ENCODE measurements at places on chromosomes 5 and 9.

- DNase-seq: no peak
Measured at GRCh38 chr5:55621229-55621628, 86.5 kb upstream of the PLPP1 start.

DNA sequence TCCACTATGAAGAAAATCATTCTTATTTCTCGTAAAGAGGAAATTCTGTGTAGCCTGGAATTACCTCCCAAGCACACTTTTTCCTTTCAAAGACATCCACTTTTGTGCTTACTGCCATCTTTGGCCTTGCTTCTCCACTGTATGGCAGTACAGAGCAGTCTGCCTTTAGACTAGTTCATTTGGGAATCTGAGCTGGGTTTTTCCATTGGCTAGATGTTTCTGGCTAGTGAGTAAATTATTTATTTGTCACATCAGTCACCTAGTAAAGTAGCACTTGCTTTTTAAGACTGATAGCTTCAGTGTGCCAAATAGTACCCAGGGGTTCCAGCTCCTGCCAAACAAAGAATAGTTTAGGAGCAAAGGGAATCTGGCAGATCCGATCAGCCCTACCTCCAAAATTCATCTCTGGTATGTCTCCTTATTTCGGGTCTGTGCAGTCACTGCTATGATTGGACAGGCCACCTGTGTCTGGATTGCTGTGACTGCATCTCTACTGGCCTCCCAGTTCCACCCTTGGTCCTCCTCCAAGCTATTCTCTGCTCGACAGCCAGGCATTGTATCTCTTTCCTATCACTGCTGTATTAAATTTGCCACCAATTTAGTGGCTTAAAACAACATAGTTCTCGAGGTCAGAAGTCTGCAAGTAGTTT, 97.6 kb downstream of the NUDT12 start:
- no peak for DNase-seq

GRCh38 chr5:17838469-17838868, 204.2 kb downstream of the TAF11L14 start:
- DNase-seq: no peak

DNA sequence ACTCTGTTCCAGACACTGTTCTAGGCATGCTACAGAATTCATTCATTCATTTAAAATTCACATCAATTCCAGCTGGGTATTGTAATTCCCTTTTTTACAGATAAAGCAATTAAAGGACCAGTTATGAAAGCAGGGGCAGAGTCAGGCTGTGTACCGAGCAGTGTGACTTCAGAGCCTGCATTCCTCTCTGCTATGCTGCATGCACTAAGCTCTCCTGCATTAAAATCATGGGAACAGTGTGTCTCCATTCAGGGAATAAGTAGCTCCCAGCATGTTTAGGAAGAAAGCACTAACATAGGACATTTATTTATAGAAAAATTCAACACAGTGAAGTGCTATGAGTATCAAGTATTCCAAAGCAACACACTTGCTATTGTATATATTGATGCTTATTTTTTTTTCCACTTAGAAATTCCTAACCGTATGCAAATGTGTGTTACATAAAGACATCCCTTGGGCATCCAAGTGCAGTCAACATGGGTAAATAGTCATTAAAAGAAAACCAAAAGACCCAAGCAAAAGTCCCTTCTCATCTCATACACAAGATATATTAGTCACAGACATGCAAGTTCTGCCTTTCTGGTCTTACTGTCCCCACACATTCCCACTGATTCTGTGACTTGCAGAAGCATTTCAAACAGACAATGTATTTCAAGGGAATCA, 173.7 kb downstream of the GABRB2 start:
- no peak for DNase-seq

- no peak for DNase-seq
Measured at GRCh38 chr5:167816864-167817263, 474.6 kb upstream of the WWC1 start.

DNA sequence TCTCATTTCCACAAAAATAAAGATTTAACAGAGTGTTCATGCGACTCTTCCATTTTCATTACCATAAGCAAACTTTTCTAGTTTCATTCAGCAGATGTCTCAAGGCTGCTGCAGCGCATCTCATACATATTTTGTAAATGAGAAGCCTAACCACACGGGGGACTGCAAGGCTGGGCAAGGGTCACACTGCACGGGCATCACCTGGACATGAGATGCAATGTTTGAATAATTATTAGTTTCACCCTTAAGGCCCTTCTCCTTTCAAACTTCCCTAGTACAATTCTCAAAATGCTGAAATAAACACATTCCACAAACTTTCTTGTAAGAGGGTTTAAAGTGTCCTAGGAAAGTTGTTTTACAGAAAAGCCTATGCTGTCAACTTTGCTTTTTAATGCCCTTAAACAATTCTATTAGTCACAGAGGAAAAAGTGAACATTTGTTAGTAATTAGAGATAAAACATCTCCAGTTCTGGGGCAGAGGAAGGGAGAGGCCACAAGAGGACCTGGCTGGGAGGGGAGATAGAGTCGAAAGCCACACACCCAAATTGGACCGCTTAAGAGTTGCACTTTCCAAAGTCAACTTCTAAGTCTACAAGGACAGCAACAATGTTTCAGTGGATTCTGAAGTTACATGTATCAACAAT, 1.3 kb downstream of the DENND1A start:
- DNase-seq: no peak

DNA sequence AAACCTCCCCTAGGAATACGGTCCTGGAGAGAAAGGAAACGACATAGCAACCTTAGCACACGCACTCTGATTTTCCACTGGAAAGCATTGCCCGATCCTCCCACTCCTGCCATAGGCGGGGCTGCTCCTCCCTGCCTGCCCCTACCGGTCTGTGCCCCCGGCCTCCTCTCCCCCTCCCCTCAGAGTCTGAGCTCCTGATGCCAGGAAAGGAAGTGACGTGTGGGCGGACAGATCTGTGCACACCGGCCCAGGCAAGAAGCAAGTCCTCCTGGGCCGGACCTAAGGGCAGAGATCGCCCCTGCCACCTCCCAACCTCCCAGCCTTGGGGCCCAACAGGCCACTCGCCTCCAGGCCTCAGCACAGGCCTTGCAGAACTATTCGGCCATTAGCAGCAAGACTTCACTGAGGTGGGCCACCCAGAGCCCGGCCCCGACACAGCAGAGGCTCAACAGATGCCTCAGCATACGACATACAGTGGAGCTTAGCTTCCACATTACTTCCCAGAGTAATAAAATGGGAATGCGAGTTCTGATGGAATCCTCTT, 7.2 kb downstream of the NINJ1 start:
- DNase-seq: no peak

- no peak for DNase-seq
Measured at GRCh38 chr9:2655411-2655901, 33.9 kb downstream of the VLDLR start.

DNA sequence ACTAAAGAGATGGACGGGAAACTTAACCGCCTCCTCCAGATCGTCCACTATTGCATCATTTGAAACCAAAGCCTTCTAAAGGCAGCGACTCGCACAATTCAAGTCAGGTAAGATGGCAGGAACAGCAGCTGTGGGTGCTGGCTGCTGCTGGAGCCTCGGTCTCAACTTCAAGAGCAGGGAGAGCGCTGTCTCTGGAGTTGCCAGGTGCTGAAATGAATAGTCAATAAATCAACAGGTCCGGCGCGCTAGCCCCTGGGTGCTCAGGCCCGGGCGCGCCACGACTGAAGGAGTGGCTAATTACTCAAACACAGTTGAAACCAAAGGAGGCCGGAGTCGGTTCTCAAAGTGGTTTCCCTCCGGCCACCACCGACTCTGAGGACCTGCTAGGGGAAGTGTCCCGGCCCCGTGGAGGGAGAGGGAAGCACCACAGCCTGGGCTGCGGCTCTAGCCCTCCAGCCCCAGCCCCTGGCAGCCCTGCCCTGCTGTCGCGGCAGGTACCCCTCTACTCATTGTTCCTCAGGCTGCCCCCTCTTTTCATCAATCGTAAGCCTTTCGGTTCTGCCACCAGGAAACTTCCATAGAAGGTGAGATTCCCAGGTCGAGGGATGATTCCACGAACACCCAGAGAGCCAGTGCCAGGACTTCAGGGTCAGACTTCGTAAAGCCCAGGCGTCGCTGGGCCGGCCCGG, 804 bp downstream of the TTC39B start:
- peak; percentile 79 for DNase-seq

DNA sequence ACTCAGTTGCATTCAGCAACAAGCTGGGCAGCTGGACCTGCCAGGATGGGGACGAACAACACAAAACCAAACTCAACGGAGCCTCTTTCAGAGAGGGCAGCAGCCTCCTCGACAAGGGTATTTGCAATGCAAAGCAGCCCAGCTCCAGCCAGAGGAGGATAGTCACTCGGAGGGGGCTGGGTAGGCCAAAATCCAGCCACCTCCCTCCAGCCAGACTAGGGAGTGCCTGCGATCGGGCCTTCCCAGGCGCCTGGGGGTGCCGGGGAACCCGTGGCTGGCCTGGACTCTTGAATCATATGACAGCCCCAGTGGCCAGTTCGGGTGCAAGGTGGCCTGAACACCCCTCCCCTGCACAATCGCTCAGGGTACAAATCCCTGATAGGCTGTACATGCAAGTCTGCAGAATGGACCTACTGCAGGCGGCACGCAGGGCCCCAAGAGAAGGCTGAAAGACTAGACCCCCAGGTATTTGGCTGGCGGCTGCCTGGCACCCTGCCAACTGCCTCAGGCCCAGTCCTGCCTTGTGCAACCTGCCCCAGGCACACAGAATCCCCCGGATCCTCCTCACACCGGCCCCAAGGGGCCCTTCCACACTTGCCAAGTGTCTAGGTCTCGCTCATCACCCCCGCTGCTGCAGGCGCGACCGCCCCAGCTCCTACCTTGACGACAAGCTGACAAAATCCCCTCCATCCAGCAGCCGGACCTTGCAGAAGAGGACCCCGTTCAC, 1.3 kb downstream of the EEIG1 start:
- peak; percentile 54 for DNase-seq

DNA sequence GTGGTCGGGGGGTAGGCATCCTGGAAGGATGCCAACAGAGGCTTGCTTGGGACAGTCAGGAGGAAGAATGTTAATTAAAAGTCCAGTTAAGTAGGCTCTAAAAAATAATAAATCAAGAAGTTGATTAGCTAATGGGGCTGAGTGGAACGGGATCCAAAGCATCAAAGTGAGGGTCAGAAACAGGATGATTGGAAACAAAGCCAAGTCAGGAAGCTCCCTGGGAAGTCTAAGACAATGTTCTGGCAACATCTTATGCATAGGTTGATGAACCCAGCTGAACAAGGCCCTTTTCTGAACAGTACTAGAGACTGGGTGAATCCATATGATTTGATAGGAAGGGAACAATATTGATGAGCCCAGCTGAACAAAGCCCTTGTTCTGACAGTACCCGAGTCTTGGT, 50.2 kb upstream of the STARD4 start:
- DNase-seq: no peak

DNA sequence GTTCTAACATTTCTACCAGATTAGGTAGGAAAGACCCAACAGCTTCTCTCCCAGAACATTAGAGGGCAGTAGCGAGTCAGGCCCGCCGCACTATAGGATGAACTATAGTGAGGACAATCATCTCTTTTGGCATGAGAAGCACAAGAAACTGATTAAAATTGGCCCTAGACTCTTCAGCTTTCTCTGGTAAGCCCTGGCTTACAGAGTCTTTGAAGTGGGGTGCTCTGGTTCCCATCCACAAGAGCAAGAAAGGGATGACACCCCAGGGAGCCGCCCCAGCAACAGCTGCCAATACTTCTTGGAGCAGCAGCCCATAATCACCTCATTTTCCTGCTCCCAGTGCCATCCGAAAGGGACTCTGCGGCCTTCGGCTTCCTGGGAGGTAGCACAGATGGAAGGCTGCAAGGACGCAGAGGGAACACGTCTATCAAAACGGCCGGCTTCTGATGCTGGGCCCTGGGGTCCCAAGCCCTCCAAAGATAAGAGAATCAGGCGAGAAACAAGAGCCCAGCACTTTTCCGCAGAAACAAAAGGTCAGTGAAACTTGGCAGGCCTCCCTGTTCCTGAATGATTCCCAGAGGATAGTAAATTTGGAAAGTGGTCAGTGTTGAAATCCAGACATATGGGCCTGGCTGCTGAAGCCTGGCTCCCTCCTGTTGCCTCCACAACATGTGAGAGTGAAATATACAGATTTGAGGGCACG, 69.3 kb downstream of the HSD17B3 start:
- DNase-seq: peak; percentile 61

DNA sequence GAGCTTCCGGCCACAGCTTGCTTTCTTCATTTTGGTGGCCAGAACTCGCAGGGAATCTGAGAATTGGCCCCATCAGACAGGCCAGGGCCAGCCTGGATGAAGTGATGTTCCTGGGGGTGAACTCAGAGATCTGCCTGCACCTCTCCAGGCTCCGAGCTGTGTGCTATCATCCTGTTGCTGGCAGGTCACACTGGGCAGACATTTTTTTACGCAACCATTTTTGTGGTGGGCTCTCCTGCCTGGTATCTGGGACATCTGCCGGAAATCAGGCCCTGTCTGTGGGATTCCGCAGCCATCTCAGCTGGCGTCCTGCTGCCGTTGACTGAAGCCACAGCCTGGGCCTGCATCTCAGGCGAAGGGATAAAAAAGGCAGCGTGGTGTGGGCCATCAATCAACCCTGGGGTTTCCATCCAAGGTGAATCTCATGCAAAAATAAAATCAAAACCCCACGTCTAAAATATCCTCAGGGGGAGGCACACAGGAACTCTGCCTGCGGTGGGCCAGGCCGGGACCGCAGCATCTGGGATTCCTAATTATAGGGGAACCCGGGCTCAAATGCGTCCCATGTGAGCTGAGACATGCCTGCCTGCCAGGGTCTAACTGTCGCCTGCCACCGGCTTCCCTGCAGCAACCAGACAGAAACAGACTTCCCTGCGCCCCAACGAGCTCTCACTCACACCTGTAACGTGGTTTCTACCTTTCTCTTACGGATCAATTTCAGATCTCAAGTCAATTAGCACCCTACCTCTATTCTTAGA, 174.3 kb downstream of the SYK start:
- no peak for DNase-seq

- no peak for DNase-seq
Measured at GRCh38 chr5:53333160-53333559, 147.3 kb upstream of the FST start.

- DNase-seq: no peak
Measured at GRCh38 chr9:133372144-133372543, 3.7 kb downstream of the SURF4 start.

- no peak for DNase-seq
Measured at GRCh38 chr5:138476918-138477317, 11.6 kb downstream of the EGR1 start.

DNA sequence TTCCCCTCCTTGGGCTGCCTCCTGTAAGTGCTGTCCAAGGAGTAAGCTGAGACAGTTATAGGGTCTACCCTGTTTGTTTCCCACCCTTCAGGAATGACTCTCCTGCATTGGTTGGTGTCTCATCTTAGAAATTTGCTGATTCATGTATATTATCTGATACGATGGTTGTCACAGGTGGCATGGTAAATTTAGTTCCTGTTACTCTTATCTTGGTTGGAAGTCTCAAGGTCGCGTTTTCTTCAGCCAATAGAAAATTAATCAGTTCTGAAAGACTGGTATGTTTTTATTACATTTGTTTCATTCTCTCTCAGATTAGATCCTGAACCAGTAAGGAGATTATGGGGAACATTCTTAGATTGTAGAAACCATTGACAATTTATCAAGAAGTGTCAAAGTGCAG, 42.7 kb downstream of the SCGB3A1 start:
- DNase-seq: no peak

All from mucosa of gallbladder (tissue), 1 donor.